CD4-positive, alpha-beta T cell (primary cell): ENCODE measurements at places on chromosomes 5 and 9.

GRCh38 chr5:163089230-163089629, 348.2 kb upstream of the CCNG1 start:
- no peaks in the 10 kb centered on the region for H3K36me3 ChIP-seq
- no peak overlapping the region for H3K4me3 ChIP-seq
- H3K27ac ChIP-seq = no peak overlapping the region
- no peaks in the 10 kb centered on the region for H3K27me3 ChIP-seq
- no peak for DNase-seq
- H3K4me1 ChIP-seq = no peaks in the 10 kb centered on the region

DNA sequence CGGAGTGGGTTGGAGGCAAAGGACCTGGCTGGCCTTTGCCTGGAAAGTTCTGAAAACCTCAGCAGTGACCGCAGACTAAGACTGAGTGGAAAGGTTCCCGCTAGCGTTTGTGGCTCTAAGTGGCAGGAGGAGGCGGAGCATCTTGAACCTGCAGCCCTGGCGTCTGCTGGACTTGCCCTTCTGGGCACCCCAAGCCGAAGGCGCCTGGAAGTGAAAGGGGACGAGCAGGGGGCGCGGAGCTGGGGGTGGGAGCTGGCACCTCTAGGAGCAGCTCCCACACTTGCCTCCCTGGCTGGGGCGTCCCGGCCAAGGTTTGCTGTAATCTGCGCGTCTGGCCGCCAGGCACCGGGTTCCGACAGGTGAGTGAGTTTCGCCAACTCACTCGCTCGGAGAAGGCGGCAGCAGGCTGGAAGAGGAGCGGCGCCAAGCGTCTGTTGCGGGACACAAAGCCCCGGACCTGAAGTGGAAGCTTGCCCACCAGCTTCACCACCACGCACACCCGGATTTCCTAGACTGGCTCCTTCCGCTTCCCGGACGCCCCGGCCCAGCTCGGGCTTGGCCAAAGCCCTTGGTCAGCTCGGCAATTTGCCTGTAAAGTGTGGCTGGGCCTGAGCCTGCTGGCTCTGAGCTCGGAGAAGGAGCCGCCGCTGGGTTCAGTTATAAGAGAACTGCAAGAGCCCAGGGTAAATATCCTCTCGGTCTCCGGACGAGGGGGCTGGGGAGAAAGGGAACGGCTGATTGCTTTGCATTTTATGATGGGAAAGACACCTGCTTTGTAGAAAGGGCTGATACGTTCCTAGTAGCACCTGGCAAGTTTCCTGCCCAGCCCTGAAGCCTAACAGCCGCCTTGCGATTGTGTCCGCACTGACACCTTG, at the start of gene GNA14:
Gene GNA14, minus strand, starts transcription at position 89 of the 875 bp plus-strand sequence. CDS start 529 bp downstream, outside the sequence.
- H3K4me1 ChIP-seq = peaks cover 16% of the 10 kb centered on the region
- H3K27me3 ChIP-seq = peaks cover 41% of the 10 kb centered on the region
- peak within 1 kb of the TSS; percentile 38 for H3K4me3 ChIP-seq
- no peak within 1 kb of the TSS for H3K27ac ChIP-seq
- no peaks in the 10 kb centered on the region for H3K36me3 ChIP-seq

GRCh38 chr9:29150606-29151005, 1577.3 kb upstream of the C9orf72 start:
- DNase-seq = no peak
- no peaks in the 10 kb centered on the region for H3K36me3 ChIP-seq
- no peak overlapping the region for H3K4me3 ChIP-seq
- no peaks in the 10 kb centered on the region for H3K4me1 ChIP-seq
- no peaks in the 10 kb centered on the region for H3K27me3 ChIP-seq
- no peak overlapping the region for H3K27ac ChIP-seq

DNA sequence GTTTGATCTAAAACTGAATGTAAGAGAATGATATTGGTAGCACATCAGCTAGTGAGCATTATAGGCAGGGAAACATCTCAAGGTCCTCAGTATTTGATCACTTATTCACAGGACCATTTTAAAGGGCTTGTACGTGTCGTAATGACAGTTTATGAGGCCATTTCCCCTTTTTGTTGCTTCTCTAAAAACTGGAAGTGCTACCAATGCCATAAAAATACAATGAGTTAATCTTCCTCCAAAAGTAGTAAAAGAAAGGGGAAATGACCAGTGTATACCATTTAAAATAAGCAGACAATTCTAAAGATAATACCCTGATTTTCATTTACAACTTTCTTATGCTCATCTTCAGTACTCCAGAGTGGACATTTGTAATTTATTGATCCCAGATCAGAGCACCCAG, 285.8 kb upstream of the PCSK5 start:
- H3K27me3 ChIP-seq = no peaks in the 10 kb centered on the region
- no peak overlapping the region for H3K4me3 ChIP-seq
- no peaks in the 10 kb centered on the region for H3K36me3 ChIP-seq
- no peak overlapping the region for H3K27ac ChIP-seq
- DNase-seq = peak; percentile 10

- H3K27me3 ChIP-seq = no peaks in the 10 kb centered on the region
- H3K4me3 ChIP-seq = no peak overlapping the region
- no peak overlapping the region for H3K27ac ChIP-seq
- no peaks in the 10 kb centered on the region for H3K4me1 ChIP-seq
Measured at GRCh38 chr5:33283243-33283642, 157.5 kb upstream of the TARS1 start.

DNA sequence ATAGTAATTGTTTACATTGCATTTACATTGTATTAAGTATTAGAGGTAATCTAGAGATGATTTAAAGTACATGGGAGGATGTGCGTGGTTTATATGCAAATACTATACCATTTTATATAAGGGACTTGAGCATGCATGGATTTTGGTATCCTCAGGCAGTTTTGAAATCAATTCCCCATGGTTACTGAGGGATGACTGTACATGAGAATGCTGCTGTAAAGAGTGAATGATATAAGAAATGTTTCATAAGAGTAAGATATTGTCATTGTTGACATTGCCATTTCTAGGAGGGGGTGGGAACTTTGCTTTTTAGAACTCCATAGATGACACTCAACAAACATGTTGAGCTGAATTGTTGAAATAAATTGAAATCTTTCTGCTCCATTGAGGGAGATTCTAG, 185.0 kb downstream of the SEMA6A start:
- DNase-seq = no peak
- no peak overlapping the region for H3K27ac ChIP-seq
- H3K36me3 ChIP-seq = no peaks in the 10 kb centered on the region

DNA sequence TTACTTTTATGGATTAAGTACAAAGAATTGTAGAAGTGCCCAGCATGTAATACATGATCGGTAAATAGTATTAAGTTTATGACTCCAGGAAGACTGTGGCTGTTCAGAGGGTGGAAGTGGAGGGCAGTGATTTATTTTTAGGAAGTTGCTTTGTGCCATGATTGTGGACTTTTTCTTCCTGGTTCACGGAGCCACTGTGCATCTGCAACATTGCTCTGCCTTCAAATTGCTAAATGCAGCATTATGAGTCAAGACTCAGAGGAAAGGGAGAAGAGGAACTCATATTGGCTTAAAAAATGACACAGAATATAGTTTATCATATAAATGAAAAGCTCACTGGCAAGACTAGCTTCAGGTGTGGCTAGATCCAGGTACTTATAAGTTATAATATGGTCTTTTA, 301.5 kb downstream of the KCTD16 start:
- no peaks in the 10 kb centered on the region for H3K27me3 ChIP-seq
- no peaks in the 10 kb centered on the region for H3K36me3 ChIP-seq
- no peaks in the 10 kb centered on the region for H3K4me1 ChIP-seq
- H3K4me3 ChIP-seq = no peak overlapping the region
- DNase-seq = no peak

DNA sequence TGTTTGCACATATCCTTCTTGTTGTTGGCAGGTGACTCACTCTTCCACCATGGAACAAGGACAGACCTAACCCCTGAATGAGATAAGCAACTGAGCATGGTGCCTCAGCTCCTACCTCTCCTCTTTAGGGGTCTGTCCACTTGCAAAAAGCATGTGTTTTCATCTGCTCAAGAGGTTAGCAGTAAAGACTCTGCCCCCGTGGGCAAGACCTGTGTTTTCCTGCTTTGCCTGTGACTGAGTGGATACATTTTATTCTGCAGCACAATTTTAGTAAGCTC, 111.0 kb upstream of the LIFR start:
- H3K27me3 ChIP-seq = peaks cover 2% of the 10 kb centered on the region
- no peaks in the 10 kb centered on the region for H3K36me3 ChIP-seq
- no peak overlapping the region for H3K4me3 ChIP-seq
- H3K27ac ChIP-seq = no peak overlapping the region

GRCh38 chr5:3234566-3234965, 361.1 kb upstream of the IRX1 start:
- no peaks in the 10 kb centered on the region for H3K4me1 ChIP-seq
- no peak overlapping the region for H3K4me3 ChIP-seq
- H3K27ac ChIP-seq = no peak overlapping the region
- no peak for DNase-seq
- H3K36me3 ChIP-seq = no peaks in the 10 kb centered on the region

- H3K27ac ChIP-seq = no peak overlapping the region
- DNase-seq = no peak
- peaks cover 8% of the 10 kb centered on the region for H3K4me1 ChIP-seq
- no peaks in the 10 kb centered on the region for H3K36me3 ChIP-seq
Measured at GRCh38 chr5:55821731-55822512, 29.2 kb upstream of the IL31RA start.

- H3K4me1 ChIP-seq = peaks cover 37% of the 10 kb centered on the region
- no peak overlapping the region for H3K27ac ChIP-seq
- no peak for DNase-seq
- H3K27me3 ChIP-seq = no peaks in the 10 kb centered on the region
- H3K4me3 ChIP-seq = no peak overlapping the region
Measured at GRCh38 chr9:98248737-98249474, 6.5 kb downstream of the TBC1D2 start.

DNA sequence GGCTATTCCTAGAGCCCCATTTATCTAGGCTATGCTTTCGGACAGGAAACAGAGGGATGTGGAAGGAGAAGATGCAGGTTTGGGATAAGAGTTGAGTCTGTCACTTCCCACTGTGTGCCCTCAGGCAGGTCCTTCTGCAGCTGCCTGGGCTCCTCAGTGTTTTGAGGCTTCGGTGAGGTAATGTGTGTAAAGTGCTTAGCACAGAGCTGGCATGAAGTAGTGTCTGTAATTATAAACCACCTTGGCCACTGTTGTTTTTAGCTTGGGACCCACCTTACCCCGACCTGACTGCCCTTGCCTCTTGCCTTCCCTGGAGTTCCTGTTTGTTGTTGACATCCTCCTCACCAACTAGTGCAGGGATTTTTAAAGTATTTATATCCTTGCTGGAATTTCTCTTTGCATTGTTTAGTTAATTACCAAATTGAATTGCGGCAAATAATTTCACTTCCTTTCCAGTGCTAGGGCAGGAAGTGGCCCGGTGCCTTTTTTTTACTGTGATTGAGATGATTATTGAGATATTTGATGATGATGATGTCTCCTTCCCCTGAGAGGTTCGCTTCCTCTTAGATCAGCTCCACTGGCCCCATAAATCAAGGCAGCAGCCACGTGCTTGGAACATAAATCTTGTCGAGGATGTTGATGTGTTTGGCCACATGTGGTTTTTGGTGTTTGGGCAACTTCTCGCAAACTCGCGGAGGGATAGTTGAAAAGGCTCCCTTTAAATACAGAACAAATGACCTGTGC, 38.3 kb upstream of the DAB2IP start:
- no peak overlapping the region for H3K4me3 ChIP-seq
- no peak overlapping the region for H3K27ac ChIP-seq
- no peak for DNase-seq
- H3K36me3 ChIP-seq = no peaks in the 10 kb centered on the region

- no peak overlapping the region for H3K27ac ChIP-seq
- H3K4me1 ChIP-seq = no peaks in the 10 kb centered on the region
- H3K4me3 ChIP-seq = no peak overlapping the region
- H3K36me3 ChIP-seq = no peaks in the 10 kb centered on the region
- H3K27me3 ChIP-seq = no peaks in the 10 kb centered on the region
- DNase-seq = no peak
Measured at GRCh38 chr9:116646661-116647514, 40.2 kb upstream of the TRIM32 start.

DNA sequence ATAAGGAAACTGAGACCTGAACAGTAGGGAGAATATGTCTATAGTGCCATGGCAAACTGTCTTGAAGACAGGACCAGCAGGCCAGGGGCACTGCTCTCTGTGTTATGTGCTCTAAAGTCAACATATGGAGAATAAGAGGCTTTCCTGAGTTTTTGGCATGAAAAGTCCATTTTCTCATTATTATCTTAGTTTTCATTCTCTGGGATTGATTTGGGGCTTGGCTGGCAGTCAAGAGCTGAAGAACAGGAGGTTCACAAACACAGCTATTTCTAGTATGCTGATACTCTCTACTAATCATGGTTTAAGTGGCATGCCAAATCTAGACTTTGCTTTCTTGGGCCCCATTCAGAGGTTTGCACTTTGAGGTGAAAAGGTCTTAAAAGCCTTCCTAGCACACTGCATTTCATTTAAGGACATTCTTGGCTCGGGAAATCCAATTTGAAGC, 404.4 kb downstream of the ZNF608 start:
- H3K27ac ChIP-seq = no peak overlapping the region
- no peak overlapping the region for H3K4me3 ChIP-seq
- no peaks in the 10 kb centered on the region for H3K36me3 ChIP-seq
- no peaks in the 10 kb centered on the region for H3K4me1 ChIP-seq
- DNase-seq = no peak

DNA sequence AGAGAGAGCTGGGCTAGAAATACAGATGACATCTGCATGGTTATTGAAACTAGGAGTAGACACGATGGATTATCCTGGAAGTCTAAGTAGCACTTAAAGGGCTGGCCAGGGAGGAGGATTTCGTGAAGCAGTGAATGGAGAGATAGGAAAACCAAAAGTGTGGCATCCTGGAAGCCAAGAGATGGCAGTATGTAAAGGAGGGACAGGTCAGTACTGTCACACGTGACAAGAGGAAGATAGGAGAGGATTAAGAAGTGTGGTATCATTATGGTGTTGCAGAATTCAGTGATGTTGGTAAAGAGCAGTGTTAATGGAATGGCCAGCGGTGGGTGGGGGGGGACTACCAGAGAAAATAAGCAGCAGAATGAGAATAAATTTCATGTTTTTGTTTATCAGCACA, 11.7 kb downstream of the RAD23B start:
- no peak for DNase-seq
- H3K4me3 ChIP-seq = no peak overlapping the region
- peaks cover 21% of the 10 kb centered on the region for H3K4me1 ChIP-seq
- H3K27ac ChIP-seq = no peak overlapping the region
- no peaks in the 10 kb centered on the region for H3K27me3 ChIP-seq

GRCh38 chr5:35316611-35317274, 86.5 kb upstream of the PRLR start:
- H3K4me3 ChIP-seq = no peak overlapping the region
- H3K4me1 ChIP-seq = no peaks in the 10 kb centered on the region
- H3K27ac ChIP-seq = no peak overlapping the region

GRCh38 chr5:149201121-149201637, 59.9 kb downstream of the ABLIM3 start:
- no peaks in the 10 kb centered on the region for H3K27me3 ChIP-seq
- no peak overlapping the region for H3K4me3 ChIP-seq
- no peaks in the 10 kb centered on the region for H3K36me3 ChIP-seq
- H3K4me1 ChIP-seq = no peaks in the 10 kb centered on the region
- no peak for DNase-seq

- H3K4me1 ChIP-seq = no peaks in the 10 kb centered on the region
- H3K27ac ChIP-seq = no peak overlapping the region
- no peak overlapping the region for H3K4me3 ChIP-seq
- no peak for DNase-seq
Measured at GRCh38 chr5:21219966-21220365, 1232.0 kb upstream of the CDH18 start.

GRCh38 chr9:127209948-127210640, 54.5 kb upstream of the GARNL3 start:
- no peaks in the 10 kb centered on the region for H3K27me3 ChIP-seq
- H3K4me3 ChIP-seq = no peak overlapping the region
- DNase-seq = no peak
- H3K4me1 ChIP-seq = no peaks in the 10 kb centered on the region
- no peak overlapping the region for H3K27ac ChIP-seq

GRCh38 chr5:39501397-39501796, 76.6 kb upstream of the DAB2 start:
- H3K4me3 ChIP-seq = no peak overlapping the region
- no peak overlapping the region for H3K27ac ChIP-seq
- no peaks in the 10 kb centered on the region for H3K4me1 ChIP-seq
- H3K36me3 ChIP-seq = no peaks in the 10 kb centered on the region
